T-cell (primary cell): ENCODE measurements at places on chromosomes 3 and 15.

- DNase-seq = peak; percentile 3
Measured at GRCh38 chr3:138187296-138188012, at the start of gene ARMC8. Gene ARMC8 (plus strand): TSS chr3:138187301. CDS start chr3:138187555, 254 bp downstream.

DNA sequence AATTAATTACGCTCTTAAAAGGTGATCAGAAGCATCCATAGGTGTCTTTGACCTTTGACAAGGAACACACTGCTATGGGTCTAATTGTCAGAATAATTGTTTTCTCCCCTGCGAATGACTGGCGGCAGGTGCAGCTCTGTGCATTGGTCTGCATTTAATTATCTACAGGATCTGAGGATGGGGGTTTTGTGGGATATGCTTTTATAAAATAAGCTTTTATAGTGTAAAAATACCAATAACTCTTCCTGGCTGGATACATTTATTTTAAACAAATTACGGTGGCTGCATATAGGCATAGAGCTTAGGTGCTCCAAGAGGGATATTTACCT lies 201.6 kb upstream of the RGMA start:
- no peak for DNase-seq

DNA sequence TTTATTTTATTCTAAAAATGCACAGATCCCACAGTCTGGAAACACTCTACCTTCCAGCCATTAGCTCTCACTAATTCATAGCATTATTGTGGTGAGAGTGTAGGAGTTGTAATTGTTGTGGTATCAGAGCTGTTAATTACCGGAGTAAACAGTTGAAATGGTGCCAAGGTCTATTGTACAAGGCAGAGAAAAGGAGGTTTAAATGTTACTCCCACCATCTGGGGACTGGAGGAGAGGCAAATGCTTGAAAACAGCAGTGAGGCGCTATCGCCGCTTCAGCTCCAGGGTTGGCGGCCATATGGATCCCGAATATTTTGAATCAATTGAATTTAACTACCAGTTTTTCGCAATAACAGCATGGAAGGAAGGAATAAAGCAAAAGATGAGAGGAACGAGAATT lies 113.1 kb upstream of the C15orf61 start:
- DNase-seq = no peak

DNA sequence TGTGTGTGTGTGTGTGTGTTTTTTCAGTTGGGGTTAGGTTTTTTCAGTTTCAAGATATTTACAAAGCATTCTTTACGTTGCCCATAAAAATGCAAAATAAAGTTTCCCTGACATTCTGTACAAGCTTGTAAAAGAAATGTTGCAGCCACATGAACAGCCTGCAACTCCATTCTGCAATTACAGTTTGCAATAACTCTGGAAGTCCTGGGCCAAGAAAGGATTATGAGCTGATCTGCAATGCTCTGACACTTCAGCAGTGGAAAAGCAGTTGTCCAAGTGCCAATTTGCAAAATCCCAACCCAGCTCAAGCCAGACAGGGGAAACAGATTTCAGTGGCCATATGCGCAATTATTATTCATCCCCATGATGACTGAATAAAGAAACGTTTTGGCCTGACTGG lies 322.1 kb downstream of the MEX3B start:
- DNase-seq = no peak
